ENCODE measurements at places on chromosomes 16 and 17.
A peak's percentile ranks its signal among the peaks of the same experiment; 100 is the strongest.

DNA sequence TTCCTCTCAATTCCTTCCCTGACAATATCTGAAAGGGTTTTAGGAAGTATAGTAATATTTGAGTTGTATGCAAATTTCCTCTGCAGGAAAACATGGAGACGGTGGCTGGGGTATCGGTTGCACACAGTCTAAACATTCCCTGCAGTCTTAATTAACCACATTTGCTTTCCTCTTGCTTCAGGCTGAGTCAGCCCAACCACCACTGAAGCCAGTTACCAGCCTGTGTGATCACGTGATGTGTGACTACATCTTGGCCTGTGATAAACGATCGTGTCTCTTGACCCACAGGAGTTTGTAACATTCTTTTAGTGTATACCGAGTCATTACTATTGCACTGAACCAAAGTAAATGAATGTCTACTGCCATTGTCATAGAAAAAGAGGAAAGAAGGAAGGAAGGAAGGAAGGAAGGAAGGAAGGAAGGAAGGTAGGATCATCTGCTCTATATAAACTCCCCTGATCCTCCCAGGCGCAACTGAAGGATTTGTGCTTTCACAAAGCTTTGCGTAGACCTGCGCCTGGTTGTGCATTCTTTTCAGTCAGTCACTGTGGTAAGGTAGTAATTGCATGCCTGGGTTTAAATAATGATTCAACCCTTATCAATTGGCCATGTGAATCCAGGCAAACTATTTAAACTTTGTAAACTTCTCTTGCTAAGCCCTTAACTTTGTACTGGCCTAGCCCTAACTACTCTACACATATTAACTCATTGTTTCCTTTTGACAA lies 280.6 kb upstream of the SALL1 start:
- peak; percentile 33 for DNase-seq

GRCh38 chr16:66365651-66366050 lies 840 bp upstream of the CDH5 start:
- DNase-seq = no peak

DNA sequence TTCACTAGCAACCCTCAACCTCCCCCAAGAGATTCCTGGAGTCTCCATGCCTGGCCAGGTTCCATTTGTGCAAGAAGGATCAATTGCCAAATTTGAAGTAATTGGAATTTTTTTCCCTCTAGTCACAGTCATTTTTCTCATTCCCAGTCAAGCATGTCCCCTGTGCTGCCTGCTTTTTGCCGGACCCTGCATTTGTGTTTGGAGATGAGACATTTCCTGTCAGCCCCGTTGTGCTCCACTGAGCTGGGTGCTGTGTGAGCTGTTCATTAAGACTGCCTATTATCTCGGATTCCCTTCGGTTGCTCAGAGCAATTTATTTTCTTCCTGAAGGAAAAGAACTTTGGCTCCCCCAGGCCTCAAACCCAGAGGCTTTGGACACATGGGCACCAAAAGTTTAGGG lies 201.0 kb upstream of the NLRP1 start:
- DNase-seq = peak; percentile 62

DNA sequence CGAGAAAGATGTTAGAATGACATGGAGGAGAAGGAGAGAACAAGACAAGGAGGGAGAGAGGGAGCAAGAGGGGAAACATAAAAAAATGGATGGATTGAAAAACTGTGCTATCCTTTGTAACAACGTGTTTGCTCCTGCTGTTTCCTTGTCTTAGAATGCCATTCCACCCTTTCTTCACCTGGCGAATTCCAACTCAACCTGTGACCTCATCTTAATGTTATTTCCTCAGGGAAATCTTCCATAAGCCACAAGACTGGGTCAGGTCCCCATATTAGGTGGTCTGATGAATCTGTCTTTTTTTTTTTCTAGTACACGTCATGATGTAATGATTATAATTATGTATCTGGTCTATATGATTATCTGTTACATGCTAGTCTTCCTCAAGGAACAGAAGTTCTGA lies 195.0 kb upstream of the MAF start:
- no peak for DNase-seq

DNA sequence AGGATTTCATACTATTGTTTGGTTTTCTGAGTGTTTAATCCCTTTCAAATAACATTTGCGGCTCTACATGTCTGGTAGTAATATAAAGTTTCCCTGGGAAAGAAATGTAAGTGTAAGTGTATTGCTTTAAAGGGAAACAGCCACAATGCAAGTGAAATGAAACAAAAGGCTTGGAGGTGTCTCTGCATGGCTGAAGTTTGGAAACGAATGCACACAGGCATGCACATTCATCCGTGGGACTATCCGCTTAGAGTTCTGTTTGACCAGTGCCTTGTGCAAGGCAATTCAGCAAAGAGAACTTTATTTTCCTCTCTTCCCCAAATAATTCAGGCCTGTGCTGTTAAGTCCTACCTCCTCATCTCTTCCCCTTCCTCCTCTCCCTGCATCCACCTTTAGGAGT lies 56.1 kb upstream of the MRTFB start:
- DNase-seq = no peak

GRCh38 chr16:53022374-53022773 lies 30.3 kb downstream of the CHD9NB start:
- peak; percentile 57 for DNase-seq

GRCh38 chr17:61168506-61168905 lies 231.1 kb upstream of the TBX2 start:
- peak; percentile 54 for DNase-seq

- DNase-seq = no peak
These were observed 1.5 kb downstream of the ATXN7L3 start for GRCh38 chr17:44197980-44198720.

GRCh38 chr17:35790841-35791240 lies 4.6 kb downstream of the MMP28 start:
- no peak for DNase-seq

- DNase-seq = peak; percentile 89
These were observed 161.3 kb downstream of the RPTOR start for GRCh38 chr17:80705988-80706387.

DNA sequence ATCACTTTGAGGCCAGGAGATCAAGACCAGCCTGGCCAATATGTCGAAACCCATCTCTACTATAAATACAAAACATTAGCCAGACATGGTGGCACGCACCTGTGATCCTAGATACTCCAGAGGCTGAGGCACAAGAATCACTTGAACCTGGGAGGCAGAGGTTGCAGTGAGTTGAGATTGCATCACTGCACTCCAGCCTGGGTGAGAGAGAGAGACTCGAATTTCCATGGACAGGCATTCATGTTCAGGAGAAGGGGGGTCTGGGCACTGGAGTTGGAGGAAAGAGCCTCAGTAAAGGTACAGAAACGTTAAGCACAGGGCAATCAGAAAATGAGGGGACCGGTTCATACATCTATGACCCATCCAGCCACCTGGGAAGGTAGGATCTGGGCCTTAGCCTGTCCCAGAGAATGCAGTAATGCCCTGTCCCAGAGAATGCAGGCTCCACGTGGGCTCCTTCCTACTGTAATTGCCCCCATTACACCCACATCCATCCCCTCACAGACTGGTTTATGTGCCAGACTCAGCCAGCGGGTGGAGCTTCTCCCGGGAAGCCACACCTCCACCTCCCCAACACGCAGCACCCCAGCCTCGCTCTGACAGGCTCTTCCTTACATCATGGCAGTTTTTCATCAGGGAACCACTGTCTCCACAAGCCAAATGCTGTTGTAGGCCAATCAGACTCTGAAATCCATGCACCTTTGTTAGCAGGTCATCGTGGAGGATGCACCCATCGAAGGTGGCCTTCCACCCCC lies 21.6 kb upstream of the ARL4D start:
- DNase-seq = no peak

- DNase-seq = no peak
These were observed 119.4 kb downstream of the KCNJ2 start for GRCh38 chr17:70288540-70289290.

DNA sequence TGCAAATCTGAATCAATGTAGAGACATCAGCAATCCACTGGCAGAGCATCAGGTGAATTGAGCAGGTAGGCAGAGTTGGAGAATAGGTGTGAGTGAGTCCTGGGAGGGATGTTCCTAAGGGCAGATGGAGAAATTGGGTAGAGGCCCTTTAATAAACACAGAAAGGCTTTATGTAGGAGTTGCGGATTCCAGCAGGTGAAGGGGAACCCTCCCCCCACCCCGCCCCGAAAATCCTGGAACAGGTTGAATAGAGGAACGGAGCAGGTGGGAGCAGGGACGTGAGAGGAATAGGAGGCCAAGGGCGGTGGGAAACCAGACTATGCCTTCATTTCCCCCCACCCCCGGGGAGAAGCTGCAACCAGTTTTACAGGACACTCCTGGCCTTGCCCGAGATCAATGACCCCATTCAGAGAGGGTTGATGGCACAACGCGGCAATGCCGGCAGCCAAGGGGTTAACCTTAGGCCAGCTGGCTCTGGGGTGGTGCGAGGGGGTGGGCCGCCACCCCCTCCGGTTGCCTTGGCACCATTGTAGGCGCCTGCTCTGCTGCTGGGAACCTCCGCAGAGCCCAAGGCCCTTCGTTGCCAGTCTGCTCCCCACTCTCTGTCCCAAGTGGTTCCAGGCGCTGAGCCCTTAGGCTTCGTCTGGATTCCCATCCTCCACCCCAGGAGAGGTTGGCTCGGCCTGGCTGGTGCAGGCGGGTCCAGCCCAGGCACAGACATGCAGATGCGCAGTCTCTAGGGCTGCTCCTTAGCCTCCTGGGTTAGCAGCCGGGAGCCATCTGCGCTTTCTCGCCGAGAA lies 814 bp upstream of the RUNDC3A start:
- peak; percentile 85 for DNase-seq

DNA sequence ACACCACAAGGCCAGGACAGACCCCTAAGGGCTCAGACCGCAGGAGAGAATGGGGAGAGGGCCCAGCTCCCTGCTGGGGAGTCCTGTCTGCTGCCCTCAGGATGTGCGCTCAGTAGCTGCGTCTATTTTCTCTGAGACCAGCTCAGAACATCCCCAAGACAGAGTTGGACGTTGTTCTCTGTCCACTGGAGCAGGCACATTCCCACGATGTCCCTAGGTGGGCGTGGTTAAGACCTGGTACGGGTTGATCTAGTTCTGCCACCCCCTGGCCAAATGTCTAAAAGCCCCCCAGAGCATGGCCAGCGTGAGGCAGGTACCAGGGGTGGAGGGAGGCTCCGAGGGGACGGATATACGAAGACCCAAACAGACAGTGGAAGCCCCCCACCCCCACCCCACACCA lies 842 bp upstream of the CALB2 start:
- DNase-seq = peak; percentile 20

- no peak for DNase-seq
These were observed 356.2 kb downstream of the SEC14L1 start for GRCh38 chr17:77496831-77497577.

- DNase-seq = no peak
These were observed 878.0 kb downstream of the KCNJ18 start for GRCh38 chr17:22570144-22570845.

DNA sequence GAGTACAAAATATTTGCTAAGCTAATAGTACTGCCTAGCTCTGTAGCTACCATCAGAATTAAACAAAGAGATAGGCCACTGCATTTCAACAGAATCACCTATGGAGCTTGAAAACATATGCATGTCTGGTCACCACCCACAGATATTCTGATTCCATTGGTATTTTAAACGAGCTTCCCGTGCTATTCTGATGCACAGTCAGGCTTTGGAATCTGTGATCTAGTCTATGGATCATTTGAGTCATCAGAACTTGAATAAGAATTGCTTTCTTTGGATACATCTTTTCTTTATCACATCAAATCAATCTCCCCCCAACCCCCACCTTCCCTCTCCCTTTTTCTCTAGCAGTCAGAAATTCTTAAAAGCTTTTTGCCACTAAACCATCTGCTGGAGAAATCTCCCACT lies 124.7 kb downstream of the NPIPB5 start:
- no peak for DNase-seq
